ENCODE measurements at places on chromosomes 1 and 21. TPM values are rescaled to one million over a fixed set of nuclear protein-coding genes. Genes with fewer than 3 reads are reported as not detected.

DNA sequence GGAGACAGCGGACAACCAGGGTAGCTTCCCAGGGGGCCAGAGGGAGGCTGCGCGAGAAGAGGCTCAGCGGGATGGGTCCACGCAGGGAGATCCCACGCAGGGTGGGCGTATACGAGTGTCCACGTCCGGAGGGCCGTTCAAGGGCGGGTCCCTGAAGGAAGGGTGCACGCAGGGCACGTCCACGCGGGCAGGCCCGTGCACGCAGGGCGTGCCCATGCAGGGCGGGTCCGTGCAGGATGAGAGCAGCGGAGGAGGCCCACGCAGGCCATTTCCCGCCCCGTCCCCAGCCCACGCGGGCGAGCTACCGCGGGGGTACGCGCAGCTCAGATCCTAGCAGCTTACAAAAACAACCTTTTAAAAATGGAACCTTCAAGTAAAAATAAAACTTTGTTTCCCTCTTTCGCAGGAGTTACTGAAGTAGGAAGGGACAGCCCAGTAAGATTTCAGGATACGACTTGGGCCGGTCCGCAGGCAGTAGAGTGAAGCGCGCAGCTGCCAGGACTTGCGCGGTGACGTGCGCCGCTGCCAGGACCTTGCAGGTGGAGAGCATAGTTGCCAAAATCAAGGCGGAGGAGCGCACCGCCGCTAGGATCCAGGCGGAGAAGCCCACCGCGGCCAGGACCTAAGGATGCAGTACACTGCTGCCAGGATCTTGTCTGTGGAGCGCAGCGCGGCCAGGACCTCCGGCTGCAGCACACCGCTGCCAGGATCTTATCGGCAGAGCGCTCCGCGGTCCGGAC is 416 bp upstream of the RNF187 start:
- H3K4me3 ChIP-seq, result peak overlapping the region; percentile 100
- peak; percentile 62 for DNase-seq
- H3K27ac ChIP-seq, result peak overlapping the region; percentile 100
- H3K36me3 ChIP-seq, result no peaks in the 10 kb centered on the region

DNA sequence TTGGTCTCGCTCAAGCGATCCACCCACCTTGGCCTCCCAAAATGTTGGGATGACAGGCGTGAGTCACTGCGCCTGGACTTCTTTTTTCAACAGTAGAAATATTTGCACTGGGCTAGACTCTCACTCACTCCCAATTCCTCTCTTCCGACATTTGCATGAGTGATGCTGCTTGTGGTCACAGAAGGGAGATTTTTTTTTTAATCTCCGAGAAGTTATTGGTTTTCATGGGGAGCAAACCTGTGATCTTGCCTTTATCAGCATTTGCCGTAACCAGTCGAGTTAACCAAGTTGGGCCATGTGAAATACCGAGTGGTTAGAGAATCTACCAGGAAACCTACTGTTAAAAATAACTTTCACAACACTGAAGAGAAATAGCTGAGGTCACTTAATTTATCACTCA is 21.1 kb downstream of the ERG start:
- no peak overlapping the region for H3K27ac ChIP-seq
- DNase-seq, result no peak
- H3K36me3 ChIP-seq, result no peaks in the 10 kb centered on the region
- H3K4me1 ChIP-seq, result no peaks in the 10 kb centered on the region

DNA sequence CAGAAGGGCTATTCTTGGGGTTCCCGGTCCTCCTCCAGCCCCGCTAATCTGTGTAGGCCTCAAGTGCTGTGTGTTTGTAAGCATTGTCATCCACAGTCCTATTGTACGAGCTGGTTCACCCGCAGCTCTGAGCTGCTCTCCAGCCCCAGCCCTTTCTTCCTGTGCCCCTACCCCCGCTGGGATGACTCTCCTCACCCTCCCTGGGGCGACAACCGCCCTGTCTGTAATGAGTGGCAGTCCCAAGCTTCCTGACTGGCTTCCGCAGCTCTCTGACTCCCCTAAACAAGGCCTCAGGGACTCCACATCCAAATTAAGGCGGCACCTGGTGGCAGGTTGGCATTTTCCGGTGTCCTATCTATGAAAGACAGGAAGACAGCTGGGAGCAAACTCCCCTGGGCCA is 45.8 kb downstream of the TFF3 start:
- no peak overlapping the region for H3K27ac ChIP-seq
- H3K4me3 ChIP-seq, result no peak overlapping the region
- DNase-seq, result no peak
- no peaks in the 10 kb centered on the region for H3K4me1 ChIP-seq
- no peaks in the 10 kb centered on the region for H3K36me3 ChIP-seq
- H3K27me3 ChIP-seq, result no peaks in the 10 kb centered on the region

DNA sequence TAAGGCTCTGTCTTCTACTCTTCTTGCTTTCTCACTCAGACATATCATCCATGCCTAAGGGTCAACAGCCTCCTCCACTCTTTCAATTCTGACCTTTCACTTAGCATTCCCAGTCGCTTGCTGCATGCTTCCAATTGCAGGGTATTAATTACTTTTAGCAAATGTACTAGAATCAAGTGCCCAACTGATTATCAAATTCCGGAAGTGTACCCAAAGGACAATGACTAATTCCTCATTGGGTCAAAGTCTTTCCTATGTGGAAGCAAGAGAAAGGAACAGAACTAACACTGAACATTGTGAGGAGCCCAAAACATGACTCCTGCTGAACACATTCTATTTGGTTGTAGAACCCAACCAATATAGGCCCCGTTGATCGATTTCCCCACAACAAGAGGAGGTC is 101.8 kb downstream of the APP start:
- no peak for DNase-seq
- H3K4me3 ChIP-seq, result no peak overlapping the region
- H3K36me3 ChIP-seq, result no peaks in the 10 kb centered on the region
- no peaks in the 10 kb centered on the region for H3K27me3 ChIP-seq
- H3K4me1 ChIP-seq, result no peaks in the 10 kb centered on the region

- H3K27me3 ChIP-seq, result no peaks in the 10 kb centered on the region
- DNase-seq, result peak; percentile 77
- H3K27ac ChIP-seq, result no peak overlapping the region
- no peak overlapping the region for H3K4me3 ChIP-seq
These were observed 556.8 kb downstream of the PTPRU start for GRCh38 chr1:29793101-29793546.

- no peak overlapping the region for H3K27ac ChIP-seq
- no peak for DNase-seq
- H3K27me3 ChIP-seq, result no peaks in the 10 kb centered on the region
- no peaks in the 10 kb centered on the region for H3K36me3 ChIP-seq
These were observed 25.0 kb upstream of the GBP1 start for GRCh38 chr1:89089962-89090361.

GRCh38 chr1:212207822-212208520 is 77.2 kb upstream of the PPP2R5A start:
- DNase-seq, result no peak
- no peaks in the 10 kb centered on the region for H3K27me3 ChIP-seq
- H3K36me3 ChIP-seq, result no peaks in the 10 kb centered on the region
- no peaks in the 10 kb centered on the region for H3K4me1 ChIP-seq
- H3K27ac ChIP-seq, result no peak overlapping the region

GRCh38 chr1:232016616-232017015 is 390.0 kb downstream of the DISC1 start:
- H3K36me3 ChIP-seq, result no peaks in the 10 kb centered on the region
- H3K4me1 ChIP-seq, result no peaks in the 10 kb centered on the region
- H3K27ac ChIP-seq, result no peak overlapping the region
- no peak for DNase-seq

- no peak overlapping the region for H3K27ac ChIP-seq
- H3K27me3 ChIP-seq, result no peaks in the 10 kb centered on the region
- H3K4me1 ChIP-seq, result no peaks in the 10 kb centered on the region
- no peaks in the 10 kb centered on the region for H3K36me3 ChIP-seq
- H3K4me3 ChIP-seq, result no peak overlapping the region
These were observed 118.9 kb downstream of the PRDM2 start for GRCh38 chr1:13818926-13819325.

The C1orf116 gene
- total RNA-seq, result 22.2 TPM

All from breast epithelium (tissue), 4 donors.